CD4-positive, alpha-beta T cell treated with Interleukin-10 for 1 hour (primary cell): ENCODE measurements at places on chromosomes 13 and 19.
A peak's percentile ranks its signal among the peaks of the same experiment; 100 is the strongest.

GRCh38 chr13:31242916-31243315 is 43.1 kb downstream of the B3GLCT start:
- no peak for DNase-seq

DNA sequence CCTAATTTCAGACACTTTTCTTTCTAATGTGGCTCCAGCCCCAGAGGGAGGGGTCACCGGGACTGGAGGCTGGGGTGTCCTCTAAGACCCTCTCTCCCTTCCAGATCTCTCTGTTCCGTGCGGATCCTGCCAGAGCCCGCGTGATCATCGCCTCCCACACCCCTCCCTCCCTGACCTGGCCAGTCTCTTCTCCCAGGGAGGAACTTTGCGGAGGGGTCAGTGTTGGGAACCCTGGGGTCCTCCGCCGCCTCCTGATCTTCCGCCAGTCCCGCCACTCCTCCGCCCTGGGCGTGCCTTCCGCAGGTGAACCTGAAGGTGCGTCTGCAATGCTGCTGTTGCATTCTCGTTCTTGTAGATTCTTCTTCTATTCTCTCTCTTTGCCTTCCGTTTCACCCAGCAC is 9.1 kb downstream of the SOX21 start:
- no peak for DNase-seq

GRCh38 chr19:39017026-39017425 is 15.3 kb downstream of the FBXO27 start:
- no peak for DNase-seq

- no peak for DNase-seq
Measured at GRCh38 chr13:75774176-75774575, 138.0 kb downstream of the LMO7 start.

- peak; percentile 55 for DNase-seq
Measured at GRCh38 chr13:45370922-45371406, 30.0 kb upstream of the TPT1 start.

DNA sequence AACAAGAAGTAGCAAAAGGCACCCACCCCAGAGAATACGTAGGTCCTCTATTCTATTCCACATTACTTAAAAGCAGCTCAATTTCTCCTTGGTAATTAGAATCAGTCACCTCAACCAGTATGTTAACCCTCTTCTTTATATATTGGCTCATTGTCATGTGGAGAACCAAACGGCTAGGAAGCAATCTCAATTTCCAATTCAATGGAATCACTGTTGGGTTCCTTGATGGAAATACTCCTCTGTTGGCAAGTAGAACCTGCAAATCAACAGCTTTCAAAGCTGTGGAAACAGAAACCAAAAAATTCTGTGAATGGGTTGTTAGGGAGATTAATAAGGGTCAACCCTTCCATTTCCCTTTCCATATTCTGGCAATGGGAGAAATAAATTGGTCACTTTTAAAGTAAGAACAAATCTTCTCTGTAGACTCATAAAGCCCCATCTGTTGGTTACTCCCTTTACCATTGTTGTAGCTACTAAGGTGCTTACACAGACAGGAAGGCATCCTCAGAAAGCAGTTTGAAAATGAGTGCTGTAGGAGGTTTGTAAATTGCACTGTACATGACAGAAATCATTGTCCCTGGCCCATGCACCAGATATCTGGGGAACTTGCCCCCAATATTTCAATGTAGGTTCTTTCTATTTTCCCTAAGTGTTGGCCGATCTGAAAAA is 138.6 kb upstream of the UFM1 start:
- DNase-seq: no peak

GRCh38 chr13:45575146-45575829 is 40.3 kb downstream of the ERICH6B start:
- no peak for DNase-seq

DNA sequence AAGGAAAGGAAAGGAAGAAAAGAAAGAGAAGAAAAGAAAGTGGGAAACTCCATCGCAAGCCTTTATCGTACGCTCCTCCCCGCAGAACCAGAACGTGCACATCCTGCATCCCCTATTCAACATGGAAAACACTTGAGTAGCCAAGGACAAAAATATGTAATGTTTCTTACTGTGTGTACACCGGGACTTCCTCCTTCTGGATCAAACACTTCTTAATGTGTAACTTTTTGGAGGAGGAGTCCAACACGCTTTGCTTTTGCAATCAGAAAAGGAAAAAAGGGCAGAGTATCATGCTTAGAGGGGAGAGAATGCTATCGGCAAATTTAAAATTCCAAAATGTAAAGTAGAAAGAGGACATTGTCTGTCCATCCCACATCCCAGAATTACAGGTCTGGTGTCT is 7.8 kb upstream of the SHFL start:
- no peak for DNase-seq

DNA sequence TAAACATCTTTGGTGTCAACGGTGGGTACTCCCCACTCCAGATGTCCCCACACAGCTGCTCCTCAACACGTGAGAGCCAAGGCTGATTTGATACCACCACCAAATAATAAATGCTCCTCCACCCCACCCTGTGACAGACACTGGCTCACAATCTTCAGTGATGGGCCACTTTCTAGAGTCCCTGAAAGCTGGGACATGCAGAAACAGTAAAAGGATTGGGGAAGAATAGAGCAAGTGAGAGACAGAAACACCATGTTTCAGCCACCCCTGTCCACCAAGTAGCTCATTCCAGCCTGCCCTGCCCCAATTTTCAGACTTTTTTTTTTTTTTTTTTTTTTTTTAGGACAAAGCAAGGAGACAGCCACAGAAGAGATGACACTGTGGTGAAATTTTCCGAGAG is 1.6 kb downstream of the SLC46A3 start:
- no peak for DNase-seq

GRCh38 chr13:75038393-75039113 is 443.4 kb downstream of the TBC1D4 start:
- DNase-seq: no peak

DNA sequence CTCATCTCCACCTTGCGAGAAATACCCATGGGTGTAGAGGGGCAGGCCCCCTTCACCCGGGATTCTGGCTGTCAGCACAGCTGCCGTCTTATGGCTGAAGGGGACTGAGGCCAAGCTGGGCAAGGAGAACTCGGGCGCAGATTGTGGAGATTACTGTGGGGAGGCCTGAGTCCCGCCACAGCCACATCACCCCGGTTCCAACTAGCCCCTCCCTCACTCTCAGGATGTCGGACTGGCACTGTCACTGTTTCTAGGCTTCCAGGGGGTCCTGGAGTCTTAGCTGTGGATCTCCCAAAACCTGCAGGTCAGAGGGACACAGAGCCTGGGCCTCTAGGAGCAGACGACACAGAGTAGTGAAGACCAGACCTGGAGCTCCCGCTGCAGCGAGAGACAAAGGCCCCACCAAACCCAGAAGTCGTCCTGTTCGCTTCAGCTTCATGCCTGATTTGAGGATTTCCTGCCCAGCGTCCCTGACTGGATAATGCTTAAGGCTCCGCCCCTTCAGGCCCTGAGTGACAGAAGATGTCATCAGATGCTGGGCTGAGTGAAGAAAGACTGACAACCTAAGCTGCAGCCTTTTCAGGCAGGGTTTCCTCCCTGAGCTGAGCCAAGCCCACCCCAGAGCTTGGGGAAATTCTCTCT is 55.8 kb downstream of the ZNF93 start:
- no peak for DNase-seq

- no peak for DNase-seq
Measured at GRCh38 chr13:90261343-90261742, 1086.1 kb upstream of the MIR17HG start.
